ENCODE measurements at places on chromosomes 2 and 18. TPM values are rescaled to one million over a fixed set of nuclear protein-coding genes. Genes with fewer than 3 reads are reported as not detected.

The ELOA2 gene
- total RNA-seq, result not detected

The PAX3 gene
- total RNA-seq, result 0.49 TPM

The EGR4 gene
- total RNA-seq, result not detected

The CDH7 gene
- 2.7 TPM for total RNA-seq

The OTX1 gene
- 3.4 TPM for total RNA-seq

The STAT4 gene
- total RNA-seq, result 3.0 TPM

The CGREF1 gene
- total RNA-seq, result 13.3 TPM

Data from temporal lobe (tissue), 4 donors.